OCI-LY7 (cell line): ENCODE measurements at places on chromosomes 12 and 14. TPM values are rescaled to one million over a fixed set of nuclear protein-coding genes. Genes with fewer than 3 reads are reported as not detected.
A peak's percentile ranks its signal among the peaks of the same experiment; 100 is the strongest.

- peak; percentile 94 for DNase-seq
Observed at GRCh38 chr14:91367173-91368171, 50.1 kb downstream of the CCDC88C start.

Gene MEG3
- not detected in 2 replicates for total RNA-seq

DNA sequence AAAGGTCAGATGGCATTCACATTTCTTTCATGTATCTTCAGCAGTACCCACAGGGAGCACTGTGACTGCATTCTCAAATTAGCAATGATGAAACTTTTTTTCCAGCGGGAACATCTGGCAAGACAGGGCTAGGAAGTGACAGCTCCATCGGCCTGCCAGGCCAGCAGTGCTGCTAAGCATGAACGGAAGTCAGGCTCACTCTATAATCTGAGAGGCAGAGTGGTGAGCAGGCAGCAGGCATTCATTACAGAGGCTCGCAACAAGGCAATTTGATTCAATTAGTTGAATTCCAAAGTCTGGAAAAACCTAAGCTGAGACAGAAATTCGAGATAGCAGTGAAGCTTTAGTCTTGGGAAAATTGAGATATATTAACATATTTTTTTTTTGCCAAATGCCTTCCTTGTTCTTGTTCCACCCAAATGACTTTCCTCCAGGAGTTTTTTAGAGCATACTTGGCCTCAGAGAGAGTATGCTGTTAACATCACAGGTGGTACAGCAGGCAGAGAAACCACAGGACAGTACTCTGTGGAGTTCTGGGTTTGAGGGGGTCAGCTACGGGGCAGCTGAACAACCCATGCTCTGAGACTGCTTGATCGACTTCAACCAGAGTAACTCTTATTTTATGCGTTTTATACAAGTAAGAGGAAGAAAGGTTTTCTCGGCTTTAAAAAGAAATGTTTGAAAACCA lies 414.9 kb downstream of the APAF1 start:
- no peak for DNase-seq

Gene PPP1R36
- total RNA-seq: not detected in 2 replicates

Gene OTOGL
- not detected in 2 replicates for total RNA-seq

Gene OAS3
- total RNA-seq: 5.4 and 9.2 TPM in 2 replicates

GRCh38 chr12:54141431-54142113 lies 47.2 kb downstream of the SMUG1 start:
- no peak for DNase-seq
